ENCODE measurements at places on chromosomes 11 and 22.
A peak's percentile ranks its signal among the peaks of the same experiment; 100 is the strongest.

DNA sequence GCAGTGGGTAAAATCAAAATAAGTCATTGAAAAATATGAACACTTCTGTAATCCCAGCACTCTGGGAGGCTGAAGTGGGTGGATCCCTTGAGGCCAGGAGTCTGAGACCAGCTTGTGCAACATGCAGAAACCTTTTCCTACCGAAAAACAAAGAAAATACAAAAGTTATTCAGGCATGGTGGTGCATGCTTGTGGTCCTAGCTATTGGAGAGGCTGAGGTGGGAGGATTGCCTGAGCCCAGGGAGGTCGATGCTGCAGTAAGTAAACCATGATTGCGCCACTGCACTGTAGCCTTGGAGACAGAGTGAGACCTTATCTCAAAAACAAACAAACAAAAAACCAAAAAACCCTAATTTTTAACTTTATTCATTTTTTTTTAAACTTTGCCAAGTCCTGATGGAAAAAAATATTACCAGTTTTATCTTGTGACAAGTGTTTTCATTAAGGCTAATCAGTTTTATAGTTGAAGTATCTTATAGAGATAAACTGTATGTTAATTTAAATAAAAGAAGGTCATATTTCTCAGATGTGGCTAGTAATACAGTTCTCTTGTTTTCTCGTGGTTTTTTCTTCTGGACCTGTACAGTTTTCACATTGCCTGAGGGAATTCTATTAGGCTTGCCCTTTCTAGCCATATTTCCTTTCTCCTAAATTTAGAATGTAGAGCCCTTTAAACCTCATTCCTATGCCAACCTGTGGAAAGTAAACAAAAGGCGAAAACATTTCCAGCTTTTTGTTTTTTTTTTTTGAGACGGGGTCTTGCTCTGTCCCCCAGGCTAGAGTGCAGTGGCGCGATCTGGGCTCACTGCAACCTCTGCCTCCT, 9.4 kb downstream of the HIPK3 start:
- DNase-seq = no peak

GRCh38 chr11:47646019-47646418, 3.7 kb upstream of the MTCH2 start:
- no peak for DNase-seq

GRCh38 chr11:75516886-75517285, 8.9 kb downstream of the GDPD5 start:
- no peak for DNase-seq

- no peak for DNase-seq
Observed at GRCh38 chr22:29811377-29811776, 26.7 kb downstream of the ASCC2 start.

- DNase-seq = no peak
Observed at GRCh38 chr11:12664385-12664784, 9.8 kb upstream of the TEAD1 start.

DNA sequence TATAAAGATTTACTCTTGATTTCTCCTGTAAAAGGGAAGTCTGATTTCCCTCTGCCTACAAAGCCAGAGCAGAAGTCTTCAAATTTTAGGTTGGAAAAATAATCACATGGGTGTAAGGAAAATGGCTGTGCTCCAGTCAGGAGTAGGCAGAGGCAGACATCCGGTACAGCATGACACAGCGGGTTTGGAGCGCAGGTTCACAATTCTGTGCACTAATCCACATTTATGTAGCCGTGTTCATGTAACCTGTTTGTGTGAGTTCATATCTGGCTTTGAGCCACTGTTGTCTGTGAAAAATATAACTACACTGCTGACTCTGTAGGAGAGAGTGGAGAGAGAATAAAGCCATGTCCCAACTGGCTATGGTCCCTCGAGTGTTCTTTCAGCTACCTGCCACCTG, 248.0 kb downstream of the CASP12 start:
- DNase-seq = no peak

DNA sequence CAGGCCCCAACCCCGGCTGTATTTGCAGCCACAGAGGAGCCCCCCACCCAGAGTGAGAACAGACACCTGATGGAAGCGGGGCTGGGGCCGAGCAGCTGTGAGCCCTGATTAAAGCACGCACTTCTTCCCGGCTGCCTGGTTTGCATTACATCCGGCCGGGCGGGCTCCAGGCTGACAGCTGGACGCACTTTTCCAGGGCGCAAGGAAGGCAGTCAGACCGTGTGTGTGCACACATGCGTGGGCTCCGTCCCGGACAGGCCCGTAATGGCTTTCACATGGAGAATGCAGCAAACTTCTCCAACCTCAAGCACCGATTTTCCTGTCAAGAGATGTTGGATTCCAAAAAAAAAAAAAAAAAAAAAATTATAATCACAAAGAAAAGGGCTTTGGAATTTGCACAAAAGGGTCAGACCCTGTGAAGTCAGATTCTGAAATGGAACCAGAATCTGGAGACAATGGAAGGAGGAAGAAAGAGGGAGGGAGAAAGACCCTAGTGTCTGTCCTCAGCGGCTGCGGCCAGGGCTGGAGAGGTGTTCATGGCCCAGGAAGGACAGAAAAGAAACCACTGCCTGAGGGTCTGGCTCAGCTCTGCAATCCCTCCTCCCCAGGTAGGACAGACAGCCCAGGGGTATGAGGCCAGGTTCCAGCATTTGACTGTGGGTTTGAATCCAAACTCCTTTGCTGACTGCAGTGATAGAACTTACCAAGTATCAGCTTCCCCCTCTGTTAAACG, 365.5 kb downstream of the MN1 start:
- no peak for DNase-seq

- DNase-seq = no peak
Observed at GRCh38 chr11:17328871-17329494, 22.6 kb upstream of the NCR3LG1 start.

GRCh38 chr11:120807414-120808150, 216.3 kb upstream of the TBCEL start:
- no peak for DNase-seq

DNA sequence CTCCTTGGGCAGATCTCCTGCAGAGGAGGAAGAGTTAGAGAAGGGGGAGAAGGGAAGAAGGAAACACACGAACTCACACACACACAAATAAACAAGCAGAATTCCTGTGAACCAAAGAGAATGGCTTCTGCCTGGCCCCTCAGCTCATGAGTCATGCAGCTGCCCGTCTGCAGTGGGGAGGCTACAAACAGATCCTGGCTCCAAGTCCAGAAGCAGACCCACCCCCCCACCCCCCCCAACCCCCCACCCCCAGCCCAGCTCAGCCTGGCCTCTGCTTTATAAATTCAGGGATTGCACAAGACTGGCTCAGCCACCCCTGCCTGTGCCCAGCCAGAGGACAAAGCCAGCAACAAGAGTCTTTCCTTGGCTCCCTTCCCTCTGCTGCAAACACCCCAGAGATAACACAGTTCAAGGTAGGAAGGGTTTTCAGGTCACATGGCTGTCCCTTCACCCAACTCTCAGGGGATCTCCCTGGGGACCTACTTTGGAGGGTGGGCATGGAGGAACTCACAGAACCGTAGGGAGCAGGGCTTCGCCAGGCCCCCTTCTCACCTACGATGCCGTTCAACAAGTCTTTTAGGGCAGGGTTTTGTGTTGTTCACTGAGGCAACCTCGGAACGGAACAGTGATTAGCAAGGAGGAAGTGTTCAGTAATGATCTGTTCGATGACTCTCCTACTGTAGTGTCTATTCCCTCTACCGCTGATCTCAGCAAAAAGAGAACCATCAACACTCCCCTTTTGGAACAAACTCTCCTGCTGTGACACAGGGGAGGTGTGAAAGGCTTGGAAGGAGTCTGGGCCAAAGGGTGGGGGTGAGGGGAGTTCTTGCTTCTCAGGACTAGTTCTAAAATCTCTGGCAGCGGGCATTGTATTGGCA, 35.5 kb downstream of the RPL27A start:
- DNase-seq = no peak

DNA sequence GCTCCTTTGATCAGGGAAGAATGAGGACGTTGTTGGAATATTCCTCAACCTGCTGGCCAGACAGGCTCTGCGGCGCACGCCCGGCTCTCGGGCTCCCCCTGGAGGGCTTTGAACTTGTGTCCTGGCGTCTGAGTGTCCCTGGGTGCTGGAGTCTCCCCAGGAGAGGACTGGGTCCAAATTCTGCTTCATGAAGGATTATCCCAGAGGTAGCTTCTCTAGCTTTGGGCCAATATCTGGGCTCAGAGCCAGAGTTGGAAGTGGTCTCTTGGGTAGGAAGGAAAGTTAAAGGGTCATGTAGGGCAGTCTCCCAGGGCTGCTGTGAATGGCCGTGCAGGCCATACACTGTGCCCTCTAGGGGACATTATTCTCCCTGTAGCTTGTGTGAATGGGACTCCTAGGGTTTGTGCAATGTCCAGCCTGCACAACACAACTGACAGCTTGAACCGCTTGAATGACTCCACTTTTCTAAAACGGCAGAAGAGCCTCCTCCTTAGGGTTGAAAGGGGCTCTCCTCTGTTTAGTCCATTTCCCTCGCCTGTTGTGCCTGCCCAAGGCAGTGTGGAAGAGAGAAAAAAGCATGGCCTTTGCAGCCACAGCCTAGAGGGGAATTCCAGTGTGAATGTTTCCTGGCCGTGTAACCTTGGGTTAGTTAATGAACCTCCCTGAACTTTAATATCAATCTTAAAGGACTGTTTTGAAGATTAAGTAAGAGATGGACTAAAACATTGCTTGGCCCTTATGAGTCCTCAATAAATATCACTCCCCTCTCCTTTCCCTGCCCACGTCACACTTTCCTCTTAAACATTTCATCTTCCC, 111.2 kb upstream of the THY1 start:
- peak; percentile 31 for DNase-seq

DNA sequence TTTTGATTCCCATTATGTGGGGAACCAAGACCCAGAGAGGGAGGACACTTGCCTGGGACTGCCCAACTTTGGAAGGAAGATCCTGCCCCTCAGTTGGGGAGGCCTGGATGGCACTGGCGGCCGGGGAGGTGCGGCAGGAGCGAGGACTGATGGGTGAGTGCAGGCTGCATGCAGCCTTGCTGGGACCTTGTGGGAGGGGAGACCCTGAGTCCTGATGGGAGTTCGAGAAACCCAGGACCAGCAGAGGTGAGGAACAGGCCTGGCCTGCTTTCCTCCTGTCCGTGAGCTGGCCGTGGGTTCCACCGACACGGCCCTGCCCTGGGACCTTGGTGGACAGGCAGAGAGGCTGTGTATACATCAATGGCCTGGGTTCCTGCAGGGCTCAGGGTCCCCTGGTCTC, 19.3 kb upstream of the SMIM38 start:
- no peak for DNase-seq

- peak; percentile 62 for DNase-seq
Observed at GRCh38 chr11:119323532-119324033, 6.7 kb upstream of the MCAM start.

- DNase-seq = no peak
Observed at GRCh38 chr11:119591836-119592310, 137.1 kb downstream of the NECTIN1 start.

GRCh38 chr11:60634126-60634525, 65.3 kb upstream of the MS4A8 start:
- no peak for DNase-seq

- DNase-seq = no peak
Observed at GRCh38 chr11:134711588-134711987, 299.5 kb upstream of the B3GAT1 start.

Data from NCI-H510A treated with DMSO at 0.1 percent for 48 hours (cell line).